ENCODE measurements at places on chromosomes 5 and 9. TPM values are rescaled to one million over a fixed set of nuclear protein-coding genes. Genes with fewer than 3 reads are reported as not detected.

ORM2 gene
- not detected for total RNA-seq

ANXA6 gene
- total RNA-seq, result 148 TPM

TXNDC8 gene
- not detected for total RNA-seq

RABGAP1 gene
- total RNA-seq, result 33.8 TPM

DNA sequence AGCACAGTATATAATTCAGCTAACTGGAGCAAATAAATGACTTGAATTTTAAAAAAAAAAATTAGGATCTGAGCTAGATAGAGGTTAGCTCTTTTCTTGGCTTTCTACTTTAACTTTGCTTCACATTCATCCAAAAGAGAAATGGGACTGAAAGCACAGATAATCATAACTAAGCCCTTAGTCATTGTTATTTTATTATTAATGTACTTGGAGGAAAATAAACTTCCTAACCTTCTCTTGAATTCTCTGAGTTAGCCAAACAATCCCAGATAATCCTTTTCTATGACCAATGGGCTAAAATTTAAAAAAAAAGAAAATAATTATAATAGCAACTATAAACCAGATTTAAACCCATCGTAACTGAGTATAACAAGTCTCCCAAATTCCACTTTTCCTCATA lies 57.6 kb upstream of the RASA1 start:
- no peaks in the 10 kb centered on the region for H3K4me1 ChIP-seq
- DNase-seq, result no peak
- H3K36me3 ChIP-seq, result no peaks in the 10 kb centered on the region
- H3K27ac ChIP-seq, result no peak overlapping the region
- H3K4me3 ChIP-seq, result no peak overlapping the region
- no peaks in the 10 kb centered on the region for H3K27me3 ChIP-seq

- H3K27me3 ChIP-seq, result peaks cover 6% of the 10 kb centered on the region
- no peaks in the 10 kb centered on the region for H3K4me1 ChIP-seq
- no peaks in the 10 kb centered on the region for H3K36me3 ChIP-seq
These were observed at the start of gene SPACA9 for GRCh38 chr9:132878695-132879456. Gene SPACA9, plus strand, starts transcription at chr9:132878898. Its CDS starts 5,050 bp downstream, at chr9:132883948.

GRCh38 chr5:176180781-176181180 lies 57.4 kb upstream of the SIMC1 start:
- no peak for DNase-seq
- H3K4me3 ChIP-seq, result no peak overlapping the region
- no peaks in the 10 kb centered on the region for H3K36me3 ChIP-seq
- no peak overlapping the region for H3K27ac ChIP-seq
- peaks cover 23% of the 10 kb centered on the region for H3K27me3 ChIP-seq
- H3K4me1 ChIP-seq, result no peaks in the 10 kb centered on the region

GRCh38 chr5:91848453-91848852 lies 465.3 kb upstream of the ARRDC3 start:
- no peaks in the 10 kb centered on the region for H3K27me3 ChIP-seq
- DNase-seq, result no peak
- no peak overlapping the region for H3K27ac ChIP-seq
- H3K4me1 ChIP-seq, result no peaks in the 10 kb centered on the region
- H3K4me3 ChIP-seq, result no peak overlapping the region
- H3K36me3 ChIP-seq, result no peaks in the 10 kb centered on the region

DNA sequence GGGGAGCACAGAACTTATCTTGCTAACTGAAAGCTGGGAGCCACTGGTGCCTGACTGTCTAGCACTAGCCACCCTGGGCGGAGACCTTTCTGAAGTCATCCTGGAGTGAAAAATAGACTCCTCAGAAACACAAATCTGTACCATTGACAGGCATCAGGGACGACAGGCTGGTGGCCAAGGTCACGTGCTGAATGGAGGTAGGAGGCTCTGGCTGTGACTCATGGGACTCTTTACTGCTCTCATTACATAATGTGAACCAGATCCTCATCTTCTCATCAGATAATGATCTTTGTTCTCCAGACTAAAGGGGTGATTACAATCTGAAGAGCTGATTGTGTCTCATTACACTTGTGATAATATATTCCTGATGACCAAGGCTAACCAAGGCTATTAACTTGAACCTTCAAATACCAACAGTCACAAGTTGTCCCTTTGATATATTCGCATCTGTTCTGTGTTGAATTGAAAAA lies 91.8 kb downstream of the SEMA5A start:
- H3K4me1 ChIP-seq, result no peaks in the 10 kb centered on the region
- no peak for DNase-seq
- H3K36me3 ChIP-seq, result no peaks in the 10 kb centered on the region

DNA sequence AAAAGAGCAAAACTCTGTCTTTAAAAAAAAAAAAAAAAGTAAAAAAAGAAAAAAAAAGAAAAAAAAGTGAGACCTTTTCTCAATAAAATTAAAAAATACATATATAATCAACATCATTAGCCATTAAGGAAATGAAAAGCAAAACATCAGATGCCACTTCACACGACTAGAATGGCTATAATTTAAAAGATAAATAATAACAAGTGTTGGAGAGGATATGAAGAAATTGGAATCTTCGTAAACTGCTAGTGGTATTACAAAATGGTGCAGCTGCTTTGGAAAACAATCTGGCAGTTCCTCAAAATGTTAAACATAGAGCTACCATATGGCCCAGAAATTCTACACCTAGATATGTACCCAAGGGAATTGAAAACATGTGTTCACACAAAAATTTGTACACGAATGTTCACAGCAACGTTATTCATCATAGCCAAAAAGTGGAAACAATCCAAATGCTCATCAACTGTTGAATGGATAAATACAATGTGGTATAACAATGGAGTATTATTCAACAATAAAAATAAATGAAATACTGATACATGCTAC lies 45.3 kb upstream of the SIL1 start:
- no peaks in the 10 kb centered on the region for H3K27me3 ChIP-seq
- no peaks in the 10 kb centered on the region for H3K36me3 ChIP-seq
- H3K4me1 ChIP-seq, result no peaks in the 10 kb centered on the region

- H3K27ac ChIP-seq, result no peak overlapping the region
- no peaks in the 10 kb centered on the region for H3K27me3 ChIP-seq
- no peaks in the 10 kb centered on the region for H3K4me1 ChIP-seq
- no peak overlapping the region for H3K4me3 ChIP-seq
These were observed 161.9 kb downstream of the CCDC171 start for GRCh38 chr9:15714746-15715145.

Measured in gastrocnemius medialis (tissue), 4 donors.